ENCODE measurements at places on chromosomes 16 and 17. TPM values are rescaled to one million over a fixed set of nuclear protein-coding genes. Genes with fewer than 3 reads are reported as not detected.
A peak's percentile ranks its signal among the peaks of the same experiment; 100 is the strongest.

DNA sequence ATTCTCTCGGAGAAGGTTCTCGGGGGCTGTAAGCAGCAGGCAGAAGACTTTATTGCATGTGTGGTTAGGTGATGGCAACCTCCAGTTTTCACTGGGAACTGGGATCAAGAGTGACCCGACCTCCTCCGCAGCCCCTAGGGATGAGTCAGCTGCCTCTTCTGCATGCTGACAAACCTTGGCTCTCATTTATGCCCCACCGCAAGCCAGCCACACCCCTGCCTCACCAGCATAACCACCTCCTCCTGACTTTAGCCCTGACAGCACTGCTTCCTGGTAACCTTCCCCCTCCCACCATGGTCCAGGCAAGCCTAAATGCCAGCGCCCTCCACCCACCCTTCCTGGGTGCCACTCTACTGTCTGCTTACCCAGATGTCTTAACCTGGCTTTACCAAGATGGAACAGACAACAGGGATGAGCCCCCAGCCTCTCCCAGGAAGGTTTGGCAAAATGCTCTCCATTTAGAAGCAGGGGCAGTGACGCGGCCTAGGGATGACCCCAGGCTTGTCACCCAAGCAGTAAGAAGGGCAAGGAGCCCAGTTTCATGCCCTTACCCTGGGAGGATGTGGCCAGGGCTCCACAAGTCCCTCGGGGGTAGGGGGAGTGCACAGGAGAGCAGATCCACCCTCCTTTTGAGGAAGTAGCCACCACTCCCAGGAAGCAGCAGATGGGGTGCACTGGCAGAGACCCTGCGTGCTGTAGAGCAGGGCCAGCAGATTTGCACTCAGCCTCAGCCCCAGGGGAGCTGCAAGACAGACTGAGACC lies 73.5 kb downstream of the GOSR1 start:
- no peak overlapping the region for H3K27ac ChIP-seq
- no peaks in the 10 kb centered on the region for H3K27me3 ChIP-seq
- H3K36me3 ChIP-seq = no peaks in the 10 kb centered on the region

DNA sequence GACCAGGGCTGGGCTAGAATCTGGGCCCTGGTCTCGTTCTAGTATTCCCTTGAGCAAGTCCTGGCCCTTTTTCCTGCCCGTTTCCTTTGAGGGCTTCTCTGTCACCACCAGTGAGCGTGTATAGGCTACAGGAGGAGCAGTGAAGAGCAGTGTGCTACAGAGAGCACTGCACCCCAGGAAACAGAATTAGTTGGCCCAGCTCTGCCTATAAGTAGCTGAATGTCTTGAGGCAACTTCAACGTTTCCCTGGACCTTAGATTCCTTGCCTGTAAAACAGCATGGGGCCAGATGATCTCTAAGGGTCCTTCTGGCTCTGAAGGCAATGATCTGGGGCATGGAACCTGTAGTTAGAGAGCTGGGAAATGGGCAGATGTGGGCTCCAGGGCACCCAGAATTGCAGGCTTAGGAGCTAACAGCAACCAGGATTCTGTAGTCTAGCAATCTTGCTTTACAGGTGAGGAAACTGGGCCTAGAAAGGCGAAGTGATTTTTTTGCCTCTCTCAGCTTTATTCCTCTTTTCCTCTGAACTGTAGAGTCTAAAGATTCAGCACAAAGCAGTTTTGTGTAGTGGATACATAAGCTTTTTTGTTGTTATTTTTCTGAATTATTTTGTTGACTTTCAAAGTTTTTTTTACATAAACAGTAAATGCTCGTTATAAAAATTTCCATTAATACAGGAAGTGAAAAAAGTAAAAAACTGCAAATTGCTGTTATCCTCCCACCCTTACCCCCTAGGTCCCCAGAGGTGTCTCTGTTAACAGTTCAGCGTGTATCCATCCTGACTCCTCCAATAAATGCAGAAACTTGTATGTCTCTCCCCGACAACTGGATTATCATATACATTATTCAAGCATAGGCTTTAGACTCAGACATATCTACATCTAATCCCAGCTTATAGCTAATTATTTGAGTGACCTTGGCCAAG lies 1.7 kb upstream of the MYL4 start:
- no peak overlapping the region for H3K27ac ChIP-seq
- no peak overlapping the region for H3K4me3 ChIP-seq
- no peaks in the 10 kb centered on the region for H3K36me3 ChIP-seq
- no peaks in the 10 kb centered on the region for H3K27me3 ChIP-seq

GRCh38 chr17:7484919-7485377 lies 782 bp downstream of the POLR2A start:
- no peaks in the 10 kb centered on the region for H3K36me3 ChIP-seq
- H3K4me1 ChIP-seq = peaks cover 46% of the 10 kb centered on the region
- no peaks in the 10 kb centered on the region for H3K27me3 ChIP-seq
- peak overlapping the region; percentile 64 for H3K4me3 ChIP-seq
- DNase-seq = no peak

DNA sequence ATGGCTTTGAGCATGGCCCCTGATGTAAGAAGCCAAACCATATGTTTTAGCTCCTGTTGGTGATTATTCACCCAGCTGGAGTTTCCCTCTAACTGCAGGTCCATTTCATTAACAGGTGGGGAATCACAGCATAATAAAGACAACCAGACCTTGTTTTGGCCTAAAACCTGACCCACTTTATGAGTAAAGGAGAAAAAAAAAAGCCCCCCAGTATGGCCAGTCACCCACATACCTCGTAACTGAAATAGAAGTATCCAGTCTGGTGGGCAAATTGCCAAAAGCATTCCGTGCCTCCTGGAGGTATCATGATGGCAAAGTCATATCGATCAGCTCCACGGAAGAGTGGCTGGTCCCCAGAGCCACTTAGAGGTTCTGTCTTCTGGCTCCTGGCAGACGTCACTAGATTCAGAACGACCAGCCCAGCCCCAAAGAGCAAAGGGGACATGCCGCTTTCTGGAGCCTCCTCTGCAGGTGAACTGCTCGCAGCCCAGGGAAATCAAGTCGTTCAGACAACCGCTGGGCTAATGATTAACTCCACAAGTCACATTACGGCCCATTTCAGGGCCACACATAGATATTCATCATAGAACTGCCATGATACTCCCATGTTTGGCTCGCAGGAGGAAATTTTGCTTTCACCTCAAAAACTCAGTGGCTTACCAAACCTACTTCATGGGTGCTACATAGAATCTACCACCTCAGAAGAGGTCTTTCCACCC lies at the start of gene TMED6:
TMED6 (minus strand) TSS at position 478 of the 719 bp plus-strand sequence; CDS start at position 445, 33 bp downstream.
- peaks cover 7% of the 10 kb centered on the region for H3K4me1 ChIP-seq
- no peak within 1 kb of the TSS for H3K27ac ChIP-seq
- H3K4me3 ChIP-seq = peak within 1 kb of the TSS; percentile 40
- H3K27me3 ChIP-seq = no peaks in the 10 kb centered on the region
- H3K36me3 ChIP-seq = no peaks in the 10 kb centered on the region

DNA sequence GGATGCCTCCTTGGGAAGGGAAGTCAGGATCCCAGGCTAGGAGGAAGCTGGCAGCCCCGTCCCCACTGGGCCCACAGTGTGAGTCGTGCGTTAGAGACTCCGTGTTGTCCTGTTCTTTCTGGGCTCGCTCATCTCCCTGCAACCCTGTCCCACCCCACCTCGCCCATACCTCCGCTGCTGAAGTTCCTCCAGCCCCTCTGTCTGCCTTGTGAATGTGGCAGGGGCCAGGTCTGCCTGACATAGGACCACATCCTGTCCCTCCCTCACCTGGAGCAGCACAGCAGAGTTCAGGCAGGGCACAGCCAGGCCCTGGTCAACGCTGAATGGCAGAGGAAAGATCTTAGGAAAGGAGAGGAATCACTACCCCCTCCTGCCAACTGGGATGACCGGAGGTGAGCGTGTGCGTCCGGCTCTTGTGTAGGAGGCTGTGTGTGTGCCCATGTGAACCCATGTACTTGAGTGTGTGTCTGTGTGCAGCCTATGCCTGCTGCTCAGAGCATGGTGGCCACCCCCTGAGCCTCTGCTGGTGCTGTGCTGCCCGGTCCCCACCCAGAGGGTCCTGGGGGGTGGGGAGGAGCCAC lies 12.8 kb downstream of the KCNJ18 start:
- no peak for DNase-seq
- H3K4me3 ChIP-seq = no peak overlapping the region
- no peaks in the 10 kb centered on the region for H3K27me3 ChIP-seq
- no peak overlapping the region for H3K27ac ChIP-seq

DNA sequence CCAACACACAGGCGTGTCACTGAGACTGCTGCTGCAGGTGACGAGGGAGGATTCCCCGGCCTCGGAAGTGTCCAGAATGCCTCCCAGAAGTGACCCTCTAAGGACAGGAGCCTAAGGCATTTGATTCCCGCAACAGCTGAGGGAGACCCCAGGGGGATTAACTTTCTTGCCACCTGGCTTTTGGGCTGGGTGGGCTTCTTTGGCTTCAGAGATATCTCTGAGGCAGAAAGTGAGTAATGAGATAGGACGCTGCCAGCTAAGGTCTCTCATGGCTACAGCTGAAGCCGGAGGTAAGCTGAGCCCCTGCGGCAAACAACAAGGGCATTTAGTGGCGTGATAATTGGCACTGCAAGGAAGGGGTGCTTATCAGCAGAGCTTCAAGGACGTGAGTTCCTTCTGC lies 17.0 kb downstream of the DRC3 start:
- no peak overlapping the region for H3K4me3 ChIP-seq
- no peaks in the 10 kb centered on the region for H3K27me3 ChIP-seq
- DNase-seq = no peak
- no peaks in the 10 kb centered on the region for H3K4me1 ChIP-seq
- no peak overlapping the region for H3K27ac ChIP-seq

DNA sequence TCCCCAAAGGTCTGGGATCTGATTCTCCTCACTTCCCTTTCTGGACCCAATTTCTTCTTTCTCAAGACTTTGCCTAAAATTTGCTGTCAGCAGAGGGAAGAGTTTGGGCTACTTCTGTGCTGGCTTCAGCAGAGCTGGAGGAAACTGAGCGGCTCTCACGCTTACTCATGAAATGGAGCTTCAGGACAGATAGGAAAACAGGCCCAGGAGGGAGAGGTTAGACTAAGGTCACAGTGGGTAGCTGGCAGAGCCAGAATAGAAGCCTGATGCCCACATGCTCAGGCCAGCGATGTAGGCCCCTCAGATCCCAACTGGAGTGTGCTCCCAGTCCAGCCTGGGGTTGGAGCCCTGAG lies 593 bp downstream of the SLC38A7 start:
- peak overlapping the region; percentile 87 for H3K4me3 ChIP-seq
- no peaks in the 10 kb centered on the region for H3K27me3 ChIP-seq
- DNase-seq = no peak
- H3K36me3 ChIP-seq = peaks cover 2% of the 10 kb centered on the region
- peaks cover 4% of the 10 kb centered on the region for H3K4me1 ChIP-seq
- peak overlapping the region; percentile 92 for H3K27ac ChIP-seq

DNA sequence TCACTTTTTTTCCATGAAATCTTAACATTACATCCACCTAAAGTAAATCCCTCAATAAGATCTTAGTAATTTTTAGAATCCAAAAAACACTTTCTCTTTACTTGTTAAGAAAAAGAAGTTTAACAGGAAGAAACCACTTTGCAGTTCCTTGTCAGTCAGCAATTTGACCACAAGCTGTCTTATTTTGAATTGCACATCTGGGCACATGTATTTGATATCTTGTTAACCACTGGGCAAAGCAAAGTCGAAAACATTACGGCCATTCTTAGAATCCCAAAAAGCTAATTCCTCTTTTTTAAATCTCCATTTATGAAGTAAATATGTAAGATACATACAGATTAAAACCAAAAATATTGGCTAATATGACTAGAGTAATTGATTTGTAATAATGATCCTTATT lies 1.1 kb downstream of the ABCA10 start:
- peak overlapping the region; percentile 33 for H3K27ac ChIP-seq
- no peak for DNase-seq
- no peaks in the 10 kb centered on the region for H3K36me3 ChIP-seq
- no peaks in the 10 kb centered on the region for H3K4me1 ChIP-seq

GRCh38 chr17:7184091-7184488 lies 4.9 kb upstream of the ASGR1 start:
- peak overlapping the region; percentile 61 for H3K27ac ChIP-seq
- no peaks in the 10 kb centered on the region for H3K27me3 ChIP-seq
- no peak overlapping the region for H3K4me3 ChIP-seq
- DNase-seq = peak; percentile 66
- H3K36me3 ChIP-seq = no peaks in the 10 kb centered on the region

- peaks cover 3% of the 10 kb centered on the region for H3K4me1 ChIP-seq
- no peaks in the 10 kb centered on the region for H3K27me3 ChIP-seq
- H3K27ac ChIP-seq = no peak overlapping the region
- H3K36me3 ChIP-seq = peaks cover 55% of the 10 kb centered on the region
- DNase-seq = no peak
Observed at GRCh38 chr16:15601212-15601879, 41.6 kb downstream of the MARF1 start.

GRCh38 chr17:18261146-18261515 lies 669 bp downstream of the MIEF2 start:
- peaks cover 7% of the 10 kb centered on the region for H3K36me3 ChIP-seq
- H3K4me3 ChIP-seq = peak overlapping the region; percentile 83
- no peaks in the 10 kb centered on the region for H3K27me3 ChIP-seq
- peak overlapping the region; percentile 85 for H3K27ac ChIP-seq
- DNase-seq = no peak

The ACSM2A gene
- 1,049 TPM for total RNA-seq

The TP53TG3C gene
- total RNA-seq = not detected

The KRT28 gene
- not detected for total RNA-seq

The KRTAP1-5 gene
- not detected for total RNA-seq

The CTRB1 gene
- not detected for total RNA-seq

The KRTAP9-8 gene
- not detected for total RNA-seq

The SEPTIN1 gene
- total RNA-seq = 0.42 TPM

The KRTAP4-6 gene
- total RNA-seq = not detected

The POLG2 gene
- total RNA-seq = 8.0 TPM
